ENCODE measurements at places on chromosomes 2 and 18.

- no peak for DNase-seq
Observed at GRCh38 chr2:131148426-131148825, 43.3 kb downstream of the PLEKHB2 start.

GRCh38 chr2:143519521-143519920 lies 390.3 kb downstream of the ARHGAP15 start:
- DNase-seq = no peak

DNA sequence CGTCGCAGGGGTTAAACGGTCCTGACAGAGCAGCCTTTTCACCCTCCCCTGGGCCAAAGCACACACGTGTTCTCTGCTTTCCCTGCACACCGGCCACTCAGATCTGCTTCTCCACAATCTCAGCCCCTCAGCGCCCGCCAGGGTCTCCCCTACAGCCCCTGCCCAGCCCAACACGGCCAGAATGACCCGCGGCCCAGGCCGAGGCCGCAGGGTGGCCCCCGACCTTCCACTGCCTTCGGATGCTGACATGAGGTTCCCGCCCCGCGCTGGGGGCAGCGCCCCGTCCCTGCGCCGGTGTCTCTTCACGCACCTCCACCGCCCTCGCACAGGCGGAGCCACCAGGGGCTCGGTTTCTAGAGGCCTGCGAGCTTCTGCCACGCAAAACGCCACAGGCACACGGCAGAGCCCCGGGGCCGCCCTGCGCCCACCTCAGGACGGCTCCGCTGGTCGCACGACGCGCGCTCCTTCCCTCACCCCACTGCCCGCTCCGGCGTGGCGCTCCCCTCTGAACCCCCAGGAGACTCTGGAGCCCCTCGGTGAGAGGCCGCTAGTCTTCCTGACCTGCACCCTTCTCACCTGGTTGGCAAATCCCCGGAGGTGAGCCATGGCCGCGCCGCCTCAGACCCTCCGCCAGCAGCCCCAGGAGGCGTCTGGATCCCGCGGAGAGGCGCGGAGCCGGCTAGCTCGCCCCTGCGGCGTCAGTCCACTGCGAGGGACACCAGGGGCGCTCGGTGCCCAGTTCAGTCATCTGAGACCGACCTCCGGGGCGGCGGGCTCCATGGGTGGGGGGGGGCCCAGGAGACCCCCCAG lies 749 bp downstream of the STK25 start:
- DNase-seq = no peak

- no peak for DNase-seq
Observed at GRCh38 chr18:11980163-11980493, 1.2 kb upstream of the IMPA2 start.

GRCh38 chr2:127176371-127177311 lies 43.5 kb downstream of the CYP27C1 start:
- DNase-seq = no peak

Measured in thoracic aorta (tissue), 2 donors.